ENCODE measurements at places on chromosomes 11 and 22. TPM values are rescaled to one million over a fixed set of nuclear protein-coding genes. Genes with fewer than 3 reads are reported as not detected.

Gene GP1BB
- total RNA-seq = 0.96 TPM

Gene MRGPRE
- not detected for total RNA-seq

Gene CCDC15
- 2.4 TPM for total RNA-seq

DNA sequence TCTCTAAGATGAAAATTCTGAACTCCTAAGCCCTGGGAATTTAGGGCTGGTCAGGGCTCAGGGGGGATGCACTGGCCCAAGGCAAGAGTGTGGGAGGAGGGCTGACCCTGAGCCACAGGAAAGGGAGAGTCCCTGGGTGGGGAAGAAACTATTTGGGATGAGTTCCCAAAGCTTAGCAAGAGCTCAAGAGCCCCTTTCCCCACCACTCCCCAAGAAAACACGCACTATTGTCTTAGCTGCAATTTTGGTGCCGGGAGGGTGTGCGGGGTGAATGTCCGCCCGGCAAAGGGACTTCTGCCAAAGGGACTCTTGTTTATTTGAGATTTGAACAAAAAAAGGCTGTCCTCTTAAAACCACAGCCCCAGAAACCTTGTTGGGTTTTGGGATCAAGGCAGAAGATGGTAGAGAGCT is 37.0 kb downstream of the KIAA1671 start:
- DNase-seq = no peak

DNA sequence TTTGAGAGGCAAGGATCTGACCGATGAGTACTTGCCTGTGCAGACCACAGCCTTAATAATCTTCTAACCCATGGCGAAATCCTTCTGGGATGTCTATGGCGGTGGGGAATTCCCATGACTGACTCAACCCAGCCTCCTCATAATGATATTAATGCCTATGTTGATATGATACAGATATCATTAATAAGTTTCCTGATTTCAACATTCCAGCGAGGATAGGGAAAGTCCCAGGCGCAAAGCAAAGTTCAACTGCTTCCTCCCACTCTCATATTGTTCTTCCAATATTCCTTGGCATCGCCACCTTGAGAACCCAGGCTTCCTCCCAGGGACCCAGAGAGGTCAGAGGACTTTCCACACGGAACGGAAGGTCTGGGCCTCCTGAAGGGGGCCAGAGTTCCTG is 110.3 kb upstream of the TMEM45B start:
- DNase-seq = no peak

DNA sequence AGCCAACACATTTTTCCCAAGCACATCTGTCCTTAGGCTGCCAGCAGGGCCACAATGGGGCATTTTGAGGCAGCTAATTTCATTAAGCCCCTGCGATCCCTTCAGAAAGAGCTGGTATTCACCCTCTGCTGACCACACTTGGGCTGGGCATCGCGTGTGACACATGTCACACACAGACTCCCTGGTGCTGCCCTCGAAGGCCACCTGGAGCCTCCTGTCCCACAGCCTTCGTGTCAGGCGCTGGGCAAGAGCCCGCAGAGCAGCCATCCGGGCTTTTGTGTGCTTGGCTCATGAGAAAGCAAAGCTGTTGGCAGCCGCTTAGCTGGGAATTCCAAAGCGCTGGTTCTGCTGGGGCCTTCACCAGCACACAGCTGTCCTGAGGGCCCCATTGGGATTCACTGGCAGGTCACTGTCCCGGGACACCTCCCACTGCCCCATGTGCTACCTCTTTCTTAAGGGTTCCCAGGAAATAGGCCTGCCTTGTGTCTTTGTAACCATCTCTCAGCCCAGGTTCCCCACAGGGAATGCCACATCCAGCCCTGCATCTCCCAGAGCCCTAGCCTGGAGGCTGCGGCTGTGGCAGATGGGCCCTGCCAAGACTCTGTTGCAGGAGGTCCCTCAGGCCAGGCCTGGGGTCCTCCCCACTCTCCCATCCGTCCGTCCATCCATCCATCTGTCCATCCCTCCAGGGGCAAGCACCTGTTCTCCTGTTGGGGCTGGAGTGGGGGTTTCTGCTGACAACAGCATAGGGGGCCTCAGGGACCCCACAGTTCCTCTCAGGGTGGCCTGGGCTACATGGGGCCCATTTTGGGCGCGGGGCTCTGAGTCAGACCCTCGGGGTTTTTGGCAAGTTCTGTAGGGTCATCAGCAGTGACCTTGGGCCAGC is 4.9 kb downstream of the CLDN5 start:
- no peak for DNase-seq

- no peak for DNase-seq
These were observed 59.9 kb upstream of the RRAS2 start for GRCh38 chr11:14418801-14419417.

DNA sequence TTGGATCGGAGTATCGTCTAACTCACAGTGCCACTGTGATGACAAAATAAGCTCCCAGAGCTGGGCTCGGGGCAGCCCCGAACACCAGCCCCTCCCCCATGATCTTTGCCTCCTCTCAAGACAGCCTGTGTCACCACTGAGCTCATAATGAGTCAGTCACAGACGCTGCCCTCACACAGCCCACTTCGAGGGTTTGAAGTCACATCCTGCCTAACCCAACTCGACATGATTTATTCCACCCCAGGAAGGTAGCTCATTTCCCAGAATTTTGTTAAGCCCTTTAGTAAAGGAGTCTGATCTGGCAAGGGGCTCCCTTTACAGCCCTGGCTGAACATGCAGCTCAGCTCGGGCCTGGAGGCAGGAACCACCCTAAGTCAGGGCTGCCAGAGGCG is 22.8 kb downstream of the MYH9 start:
- no peak for DNase-seq

DNA sequence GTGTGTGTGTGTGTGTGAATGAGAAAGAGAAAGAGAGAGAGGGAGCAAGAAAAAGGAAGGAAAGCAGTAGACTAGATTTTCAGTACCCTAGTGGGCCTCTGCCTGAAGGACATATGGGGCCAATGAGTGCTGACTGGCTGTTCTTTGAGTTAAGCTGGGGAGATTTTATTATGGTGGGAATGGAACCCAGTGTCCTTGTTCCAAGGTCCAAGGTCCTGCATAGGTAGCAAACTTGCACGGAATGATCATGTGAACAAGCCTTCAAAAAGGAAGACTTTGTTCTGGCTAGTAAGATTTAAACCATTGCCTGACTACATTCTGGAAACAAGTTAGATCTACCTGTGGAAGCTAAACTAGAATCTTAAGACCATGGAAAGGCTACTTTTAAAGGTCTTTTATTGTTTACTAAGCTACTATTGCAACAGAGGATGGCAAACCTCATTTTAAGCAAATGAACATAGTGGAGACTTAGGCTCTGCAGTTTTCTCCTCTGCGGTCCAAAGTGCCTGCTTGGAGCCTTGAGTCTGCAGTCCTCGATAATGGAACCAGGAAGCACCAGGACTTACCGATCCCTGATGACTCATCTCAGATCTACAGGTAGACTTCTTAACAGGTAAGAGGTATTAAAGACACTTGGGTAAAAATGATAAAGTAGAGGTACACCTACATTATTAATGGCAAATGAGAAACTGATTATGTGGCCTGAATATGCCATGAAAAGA is 10.2 kb upstream of the GRAMD1B start:
- DNase-seq = no peak

DNA sequence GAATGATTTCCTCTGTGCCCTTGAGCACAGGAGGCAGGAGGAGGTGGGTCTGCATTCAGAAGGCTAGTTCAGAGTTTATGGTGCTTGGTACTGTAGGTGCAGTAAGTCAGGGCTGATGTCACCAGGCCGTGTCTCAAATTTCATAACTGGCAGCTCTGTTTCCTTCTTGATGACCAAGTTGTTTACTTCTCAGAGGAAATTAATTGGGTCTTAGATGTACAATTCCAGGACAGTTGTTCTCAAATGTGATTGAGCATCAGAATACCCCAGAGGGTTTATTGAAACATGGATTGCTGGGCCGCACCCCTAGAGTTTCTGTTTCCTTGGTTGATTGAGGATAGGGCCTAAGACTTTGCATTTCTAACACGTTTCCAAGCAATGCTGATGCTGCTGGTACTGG is 6.2 kb downstream of the AMOTL1 start:
- no peak for DNase-seq

- DNase-seq = no peak
These were observed 28.2 kb downstream of the CARD18 start for GRCh38 chr11:105111145-105111944.

DNA sequence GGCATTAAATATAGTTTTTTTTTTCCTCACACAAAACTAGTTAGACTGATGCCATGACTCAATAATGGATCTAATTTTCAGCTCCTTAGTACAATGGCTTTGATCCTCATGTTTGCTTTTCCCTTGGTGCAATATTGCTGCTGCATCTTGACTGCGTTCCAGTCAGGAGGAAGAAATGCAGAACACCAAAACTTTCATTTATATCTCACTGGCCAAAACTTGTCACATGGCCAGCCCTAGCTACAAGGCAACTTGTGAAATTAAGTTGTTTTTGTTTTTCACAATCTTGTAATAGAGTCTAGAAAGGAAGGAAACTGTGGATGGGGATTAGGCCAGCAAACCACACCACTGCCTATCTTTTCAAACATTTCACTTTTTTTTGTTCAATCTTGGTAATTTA is 36.7 kb downstream of the SMC1B start:
- DNase-seq = no peak

DNA sequence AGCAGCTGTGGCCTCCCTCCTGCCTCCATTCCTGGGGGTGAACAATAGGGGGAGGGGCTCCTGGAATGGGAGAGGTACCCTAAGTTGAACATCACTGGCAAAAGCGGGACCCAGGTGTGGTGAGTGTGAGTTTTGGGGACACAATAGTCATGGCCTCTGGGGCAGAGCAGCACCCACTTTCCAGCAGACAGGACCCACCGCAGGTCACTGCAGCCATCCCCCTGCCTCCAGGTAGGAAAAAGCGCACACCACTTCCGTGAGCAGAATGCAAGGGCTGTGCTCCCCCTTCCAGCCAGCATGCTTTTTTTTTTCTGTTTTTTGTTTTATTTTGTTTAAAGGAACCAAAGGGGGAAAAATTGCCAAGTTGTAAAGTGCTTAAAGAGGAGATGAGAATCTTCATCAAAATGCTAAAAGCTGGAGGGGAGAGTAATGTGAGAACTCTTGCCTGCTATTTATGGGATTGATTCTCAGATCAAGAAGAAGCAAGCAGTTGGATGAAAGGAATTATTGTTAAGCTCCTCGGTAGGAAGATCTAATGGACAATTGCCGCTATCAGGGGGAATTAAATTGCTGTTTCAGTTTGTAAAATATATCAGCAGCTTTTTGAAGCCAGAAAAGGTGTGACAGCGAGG is 152.9 kb downstream of the FEZ1 start:
- DNase-seq = no peak
